Gastrocnemius medialis (tissue), 4 donors: ENCODE measurements at places on chromosomes 4 and X.

DNA sequence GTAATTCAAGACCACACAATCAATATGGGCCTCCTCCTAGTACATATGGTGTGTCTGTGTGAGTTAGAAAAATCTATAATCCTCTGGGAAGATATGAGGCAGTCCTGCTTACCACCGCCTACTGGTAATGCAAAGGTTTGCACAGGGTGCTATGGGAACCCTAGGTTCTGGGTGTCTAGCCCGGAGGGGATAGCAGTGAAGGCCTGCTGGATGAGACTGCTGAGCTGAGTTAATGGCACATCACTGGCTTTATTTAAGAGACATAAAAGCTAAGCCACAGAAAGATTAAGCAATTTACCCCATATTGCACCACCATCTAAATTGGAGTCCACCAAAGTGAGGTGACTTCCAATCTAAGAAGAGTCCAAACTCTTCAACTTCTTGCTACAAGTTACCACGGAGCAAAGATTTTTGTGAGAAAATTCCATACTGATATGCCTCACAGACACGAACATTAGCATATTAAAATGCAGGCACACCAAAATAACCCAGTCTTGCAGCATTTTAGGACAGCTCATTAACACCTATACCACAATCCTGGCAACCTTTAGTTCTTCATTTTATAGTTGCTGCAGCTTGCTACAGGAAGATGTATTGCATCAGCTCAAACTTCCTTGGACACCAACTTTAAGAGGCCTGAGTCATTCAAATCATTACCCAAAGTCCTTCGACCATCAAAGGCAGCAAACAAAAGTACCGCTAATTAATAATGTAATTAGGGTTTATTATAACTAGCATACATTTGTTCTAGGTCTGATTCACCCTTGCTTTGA lies 13.7 kb downstream of the DGKK start:
- no peaks in the 10 kb centered on the region for H3K36me3 ChIP-seq
- H3K27ac ChIP-seq: no peak overlapping the region
- no peak overlapping the region for H3K4me3 ChIP-seq
- H3K27me3 ChIP-seq: no peaks in the 10 kb centered on the region

GRCh38 chrX:101071582-101071981 lies 7.1 kb upstream of the TMEM35A start:
- H3K36me3 ChIP-seq: no peaks in the 10 kb centered on the region
- no peaks in the 10 kb centered on the region for H3K4me1 ChIP-seq
- H3K27me3 ChIP-seq: no peaks in the 10 kb centered on the region
- DNase-seq: no peak

- H3K27me3 ChIP-seq: peaks cover 9% of the 10 kb centered on the region
- no peaks in the 10 kb centered on the region for H3K36me3 ChIP-seq
- no peaks in the 10 kb centered on the region for H3K4me1 ChIP-seq
- H3K27ac ChIP-seq: no peak overlapping the region
- H3K4me3 ChIP-seq: no peak overlapping the region
Measured at GRCh38 chr4:3756343-3757059, 9.7 kb upstream of the ADRA2C start.

DNA sequence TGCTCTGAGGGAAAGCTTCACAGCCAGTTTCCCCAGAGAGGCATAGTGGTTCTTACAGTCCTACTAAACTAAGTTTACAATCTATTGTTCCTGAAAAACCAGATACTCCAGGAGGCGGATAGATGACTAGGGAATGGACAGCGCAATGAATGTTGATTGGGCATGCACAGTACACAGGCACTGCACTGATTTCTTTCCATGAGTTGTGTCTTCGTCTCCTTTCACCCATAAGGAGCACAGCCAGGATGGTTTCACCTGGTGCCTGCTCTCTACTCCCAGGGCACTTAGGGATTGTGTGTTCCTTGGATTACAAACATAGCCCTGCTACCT lies 144.9 kb downstream of the PALLD start:
- DNase-seq: no peak

DNA sequence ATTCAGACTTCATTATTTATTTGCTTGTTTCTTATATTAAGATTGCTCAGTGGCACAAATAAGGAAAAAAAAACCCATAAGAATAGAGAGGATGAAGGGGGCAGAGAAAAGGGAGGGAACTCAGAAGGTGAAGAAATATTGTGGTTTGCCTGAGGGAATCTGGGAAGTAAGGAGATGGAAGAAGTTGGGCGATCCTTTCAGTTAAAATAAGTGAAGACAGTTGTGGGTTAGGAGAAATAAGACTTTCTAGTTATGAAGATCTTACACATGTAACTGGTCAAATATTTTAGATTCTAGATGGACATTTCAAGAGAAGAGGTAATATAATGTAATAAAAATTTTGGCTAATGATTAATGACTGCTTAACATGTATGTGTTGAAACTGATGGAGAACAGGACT lies 138.7 kb upstream of the LIMCH1 start:
- H3K36me3 ChIP-seq: no peaks in the 10 kb centered on the region
- no peak overlapping the region for H3K4me3 ChIP-seq
- no peak for DNase-seq
- peaks cover 38% of the 10 kb centered on the region for H3K4me1 ChIP-seq
- H3K27ac ChIP-seq: no peak overlapping the region
- H3K27me3 ChIP-seq: no peaks in the 10 kb centered on the region

GRCh38 chr4:158422546-158422945 lies 99.1 kb upstream of the RXFP1 start:
- no peaks in the 10 kb centered on the region for H3K27me3 ChIP-seq
- H3K4me1 ChIP-seq: no peaks in the 10 kb centered on the region
- H3K4me3 ChIP-seq: no peak overlapping the region
- no peaks in the 10 kb centered on the region for H3K36me3 ChIP-seq

GRCh38 chrX:151393514-151393913 lies 3.5 kb upstream of the VMA21 start:
- no peak overlapping the region for H3K4me3 ChIP-seq
- no peaks in the 10 kb centered on the region for H3K4me1 ChIP-seq

GRCh38 chr4:87017580-87018342 lies 83.0 kb downstream of the AFF1 start:
- no peaks in the 10 kb centered on the region for H3K27me3 ChIP-seq
- DNase-seq: no peak
- H3K4me3 ChIP-seq: no peak overlapping the region

- DNase-seq: no peak
- no peak overlapping the region for H3K27ac ChIP-seq
- H3K36me3 ChIP-seq: no peaks in the 10 kb centered on the region
- H3K4me3 ChIP-seq: no peak overlapping the region
- H3K4me1 ChIP-seq: no peaks in the 10 kb centered on the region
Measured at GRCh38 chr4:6228158-6229067, 28.1 kb upstream of the JAKMIP1 start.

DNA sequence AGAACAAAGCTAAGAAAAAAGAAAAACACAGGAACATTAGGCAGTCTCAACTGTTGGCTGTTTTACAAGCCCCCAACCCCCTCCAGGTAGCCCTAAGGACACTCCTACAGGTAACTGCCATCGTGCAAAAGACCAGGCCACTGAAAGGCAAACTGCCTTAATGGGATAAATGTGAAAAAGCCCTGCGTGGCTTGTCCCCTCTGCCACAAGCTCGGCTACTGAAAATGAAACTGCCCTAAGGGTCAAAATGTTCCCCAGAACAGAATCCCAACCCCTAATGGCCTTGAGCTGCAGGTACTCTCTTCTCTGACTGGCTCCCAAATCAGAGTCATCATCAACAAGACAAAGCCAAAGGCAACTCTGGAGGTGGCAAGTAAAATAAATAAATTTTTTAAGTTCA lies 84.8 kb downstream of the MSN start:
- H3K4me1 ChIP-seq: no peaks in the 10 kb centered on the region
- H3K36me3 ChIP-seq: no peaks in the 10 kb centered on the region
- H3K4me3 ChIP-seq: no peak overlapping the region
- H3K27me3 ChIP-seq: no peaks in the 10 kb centered on the region
- H3K27ac ChIP-seq: no peak overlapping the region

DNA sequence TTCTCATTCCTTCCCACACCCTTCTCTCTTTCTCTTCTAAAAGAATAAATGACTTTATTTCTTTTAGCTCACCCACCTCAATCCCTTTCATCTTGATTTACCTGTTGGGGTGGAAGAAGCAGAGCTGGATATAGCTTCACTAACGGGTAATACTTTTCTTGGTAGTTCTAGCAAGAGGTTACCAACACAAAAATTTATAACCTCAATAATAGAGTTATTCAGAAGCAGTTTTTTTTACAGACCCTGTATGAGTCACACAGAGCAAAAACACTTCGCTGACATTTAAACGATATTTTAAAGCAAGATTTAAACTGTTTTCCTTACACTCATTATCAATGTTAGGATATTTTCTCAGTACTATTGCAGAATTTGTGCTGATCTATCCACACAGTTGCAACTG lies 42.4 kb downstream of the CBLL2 start:
- no peak overlapping the region for H3K4me3 ChIP-seq
- H3K36me3 ChIP-seq: no peaks in the 10 kb centered on the region
- no peaks in the 10 kb centered on the region for H3K27me3 ChIP-seq
- H3K27ac ChIP-seq: no peak overlapping the region
- no peaks in the 10 kb centered on the region for H3K4me1 ChIP-seq
- no peak for DNase-seq

DNA sequence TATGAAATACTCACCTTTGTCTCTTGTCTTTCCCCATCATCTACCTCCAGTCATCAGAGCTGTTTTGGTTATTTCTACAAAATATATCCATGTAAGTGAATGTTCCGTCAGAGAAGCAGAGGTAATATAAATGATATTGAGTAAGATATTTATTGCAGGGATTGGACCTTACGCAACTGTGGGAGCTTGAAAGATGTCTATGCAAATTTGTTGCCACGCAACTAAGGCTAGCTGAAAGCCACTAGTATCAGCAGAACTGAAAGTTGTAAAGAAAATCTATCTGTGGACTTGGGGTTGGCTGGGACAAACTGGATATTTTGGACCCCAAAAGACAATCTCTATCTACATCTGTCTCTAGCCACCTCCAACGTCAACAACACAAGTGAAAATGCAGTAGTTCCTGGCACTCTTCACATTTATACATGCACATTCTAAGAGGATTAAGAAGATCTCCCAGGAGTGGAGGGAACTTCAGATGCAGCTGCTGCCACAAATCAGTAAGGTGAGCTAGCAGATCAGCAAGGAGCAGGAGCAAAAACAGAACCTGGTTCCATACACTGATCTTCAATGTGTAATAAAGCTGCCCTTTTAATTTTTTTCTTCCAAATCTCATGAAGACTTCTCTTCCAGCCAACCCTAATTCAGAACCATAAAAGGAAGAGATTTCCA lies 8.5 kb upstream of the CCSER1 start:
- H3K27me3 ChIP-seq: no peaks in the 10 kb centered on the region
- H3K4me1 ChIP-seq: no peaks in the 10 kb centered on the region
- DNase-seq: no peak
- H3K27ac ChIP-seq: no peak overlapping the region
